T-helper 17 cell (primary cell): ENCODE measurements at places on chromosomes 3 and 15. TPM values are rescaled to one million over a fixed set of nuclear protein-coding genes. Genes with fewer than 3 reads are reported as not detected.

GRCh38 chr3:45535665-45536064 lies 58.9 kb upstream of the LIMD1 start:
- DNase-seq = no peak

DNA sequence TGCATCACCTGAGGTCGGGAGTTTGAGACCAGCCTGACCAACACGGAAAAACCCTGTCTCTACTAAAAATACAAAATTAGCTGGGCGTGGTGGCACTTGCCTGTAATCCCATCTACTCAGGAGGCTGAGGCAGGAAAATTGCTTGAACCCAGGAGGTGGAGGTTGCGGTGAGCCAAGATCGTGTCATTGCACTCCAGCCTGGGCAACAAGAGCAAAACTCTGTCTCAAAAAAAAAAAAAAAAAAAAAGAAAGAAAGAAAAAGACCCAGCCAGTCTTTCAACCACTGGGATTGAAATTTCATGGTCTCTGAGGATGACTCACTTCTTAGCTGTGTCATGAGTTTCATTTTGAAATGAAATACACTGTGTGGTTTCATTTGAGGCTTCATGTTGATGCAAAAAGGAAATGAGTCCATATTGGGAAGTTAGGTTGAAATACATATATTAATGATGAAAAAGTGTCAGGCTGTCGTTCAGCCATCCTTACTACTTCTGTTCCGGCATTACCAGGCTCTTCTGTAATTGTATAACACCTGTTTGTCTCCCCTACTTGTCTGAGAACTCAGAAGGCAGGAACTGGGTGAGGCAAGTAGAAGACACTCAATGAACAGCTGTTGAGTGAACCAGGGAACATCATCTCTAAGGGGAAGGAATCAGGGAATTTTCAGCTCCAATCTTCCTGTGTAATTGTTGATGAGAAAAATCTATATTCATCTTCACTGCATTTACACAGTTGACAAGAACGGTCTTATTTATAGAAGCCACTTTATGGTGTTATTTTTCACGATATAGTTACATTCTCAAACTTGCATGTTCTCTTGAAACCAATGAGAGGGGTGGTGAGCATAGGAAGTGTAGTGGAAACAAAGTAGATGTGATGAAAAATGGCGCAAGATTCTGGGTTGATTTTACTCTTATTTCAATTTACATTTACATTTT lies 87.4 kb downstream of the NFKBIZ start:
- DNase-seq = no peak

GRCh38 chr3:160115387-160115786 lies 109.8 kb upstream of the C3orf80 start:
- no peak for DNase-seq

- DNase-seq = no peak
These were observed 18.0 kb upstream of the SLTM start for GRCh38 chr15:58951388-58952007.

The GABRR3 gene
- not detected for total RNA-seq
